ENCODE measurements at places on chromosomes 1 and 21. TPM values are rescaled to one million over a fixed set of nuclear protein-coding genes. Genes with fewer than 3 reads are reported as not detected.
A peak's percentile ranks its signal among the peaks of the same experiment; 100 is the strongest.

- no peak for DNase-seq
These were observed 18.0 kb downstream of the KIAA1614 start for GRCh38 chr1:180930687-180931086.

DNA sequence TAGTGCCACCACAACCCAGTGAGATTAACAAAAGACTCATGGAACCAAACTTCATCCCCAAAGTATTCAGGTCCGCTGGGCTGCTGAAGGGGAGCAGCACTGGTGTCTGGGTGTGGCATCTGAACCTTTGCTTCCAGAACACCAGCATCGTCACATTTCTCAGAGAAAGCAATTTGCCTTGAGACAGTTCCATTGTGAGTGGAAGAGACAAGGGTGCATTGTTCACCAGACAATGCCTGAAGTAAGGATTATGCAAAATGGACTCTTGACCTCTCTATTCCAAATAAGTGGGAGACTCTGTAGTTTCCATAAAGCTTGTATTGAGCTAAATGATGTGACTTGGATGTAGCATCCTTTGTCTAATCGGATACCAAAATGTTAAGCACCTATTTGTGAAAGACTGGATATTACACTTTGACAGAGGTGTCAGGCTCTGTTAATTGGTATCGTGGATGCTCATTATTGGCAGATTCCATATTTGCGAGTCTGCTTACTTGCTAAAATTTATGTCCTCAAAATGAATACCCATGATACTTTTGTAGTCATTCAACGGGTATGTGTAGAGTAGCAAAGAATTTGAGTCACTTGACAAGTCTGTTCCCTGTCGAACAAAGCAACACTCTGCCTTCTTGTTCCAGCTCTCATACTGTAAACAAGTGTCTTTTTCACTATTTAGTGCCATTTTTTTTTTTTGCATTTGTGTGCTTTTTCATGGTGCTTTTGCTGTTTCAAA, 75.6 kb downstream of the MRPS6 start:
- DNase-seq: no peak

PRAMEF8 gene
- total RNA-seq: not detected

BCL2L15 gene
- 2.2 TPM for total RNA-seq

DNA sequence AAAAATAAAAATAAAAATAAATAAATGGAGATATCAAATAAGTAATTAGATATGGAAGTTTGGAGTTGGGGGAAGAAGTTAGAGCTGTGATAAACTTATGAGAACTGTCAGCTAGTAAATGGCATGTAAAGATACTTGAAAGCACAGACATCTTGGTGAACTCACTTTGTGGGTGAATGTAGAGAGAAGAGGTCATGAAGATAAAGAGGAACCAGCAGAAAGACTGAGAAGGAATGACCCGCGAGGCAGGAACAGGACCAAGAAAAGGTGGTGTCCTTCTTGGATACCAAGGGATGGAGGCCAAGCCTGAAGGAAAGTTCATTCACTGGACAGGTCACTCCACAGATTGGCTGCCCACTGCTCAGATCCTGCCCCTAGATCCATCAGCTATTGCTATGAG, 4.7 kb upstream of the CAPZB start:
- no peak for DNase-seq

GRCh38 chr1:174194461-174194860, 35.1 kb downstream of the RABGAP1L start:
- DNase-seq: no peak

FCRL2 gene
- total RNA-seq: 0.15 TPM

DNA sequence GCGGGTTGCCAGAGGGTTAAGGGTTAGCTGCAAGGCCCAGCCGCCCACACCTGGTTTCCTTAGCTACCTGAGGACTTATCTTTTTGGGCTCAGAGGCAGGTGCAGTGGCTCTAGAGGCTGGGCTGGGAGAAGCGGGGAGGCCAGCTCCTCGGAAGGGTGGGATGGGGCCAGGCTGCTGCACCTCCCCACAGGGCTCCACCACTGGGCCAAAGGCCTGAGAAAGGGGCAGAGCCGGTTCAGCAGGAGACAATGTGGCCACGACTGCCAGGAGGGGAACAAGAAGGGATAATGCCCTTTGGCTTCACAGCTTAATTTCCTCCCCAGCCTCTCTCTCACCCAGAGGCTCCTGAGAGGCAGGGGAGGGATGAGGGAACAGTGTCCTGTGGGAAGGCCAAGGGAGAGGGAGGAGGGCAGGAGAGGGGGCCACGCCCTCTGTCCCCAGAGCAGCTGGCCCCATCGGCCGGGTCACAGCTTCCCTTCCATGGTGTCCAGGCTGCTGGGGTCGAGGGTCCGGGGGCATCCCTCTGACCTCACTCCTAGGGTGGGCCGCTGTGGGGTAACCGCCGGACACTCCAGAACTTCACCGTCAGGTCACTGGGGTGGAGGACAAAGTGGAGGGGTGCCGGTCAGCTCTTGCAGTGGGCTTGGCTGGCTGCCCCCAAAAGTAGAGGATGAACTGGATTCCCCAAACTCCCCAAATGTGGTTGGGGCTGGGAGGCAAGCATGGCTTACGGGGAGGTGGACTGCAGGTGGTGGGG, 50.4 kb downstream of the KIF21B start:
- no peak for DNase-seq

SHISAL2A gene
- total RNA-seq: 0.96 TPM

ARHGEF19 gene
- 7.1 TPM for total RNA-seq

DNA sequence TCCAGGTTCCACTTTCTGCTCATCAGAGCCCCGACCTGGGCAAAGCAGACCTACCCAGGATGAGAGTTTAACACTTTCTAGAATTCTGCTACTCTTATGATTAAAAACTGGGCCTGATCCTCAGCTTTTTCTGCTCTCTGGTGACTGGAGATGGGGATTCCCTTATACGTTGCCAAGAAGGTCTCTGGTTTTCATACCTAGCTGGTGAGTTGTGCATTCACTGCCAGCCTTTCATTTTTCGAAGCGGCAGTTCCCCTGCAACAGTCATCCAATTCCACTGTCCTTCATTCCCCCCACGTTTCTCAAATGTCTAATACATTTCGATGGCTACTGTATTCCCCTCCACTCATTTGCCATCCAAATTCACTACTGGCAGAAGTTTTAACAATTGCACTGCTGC, 135.3 kb downstream of the ADSS2 start:
- no peak for DNase-seq

GRCh38 chr1:92536211-92536979, 49.7 kb upstream of the GFI1 start:
- no peak for DNase-seq

GRCh38 chr1:228706305-228706704, 29.0 kb upstream of the RHOU start:
- DNase-seq: no peak

DNA sequence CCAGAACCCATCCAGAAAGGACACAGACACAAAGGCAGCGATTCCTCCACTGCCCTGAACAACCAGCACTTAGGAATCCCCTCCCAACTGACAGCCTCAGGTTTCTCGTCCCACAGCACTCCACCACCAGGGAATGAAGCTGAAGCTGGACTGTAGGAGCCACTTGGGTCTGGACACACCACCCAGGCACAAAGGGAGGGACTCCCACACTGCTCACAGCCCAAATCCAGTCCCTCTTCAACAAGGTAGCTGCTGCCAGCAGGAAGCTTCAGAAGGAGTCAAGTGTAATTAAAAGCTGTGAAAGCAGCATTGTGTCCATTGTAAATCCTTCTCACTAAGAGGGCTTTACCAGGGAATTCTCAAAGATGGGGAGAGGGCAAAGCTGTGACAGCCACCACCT, 29.0 kb downstream of the LMX1A start:
- no peak for DNase-seq

- DNase-seq: no peak
These were observed 53.0 kb downstream of the PBX1 start for GRCh38 chr1:164611754-164612642.

DNA sequence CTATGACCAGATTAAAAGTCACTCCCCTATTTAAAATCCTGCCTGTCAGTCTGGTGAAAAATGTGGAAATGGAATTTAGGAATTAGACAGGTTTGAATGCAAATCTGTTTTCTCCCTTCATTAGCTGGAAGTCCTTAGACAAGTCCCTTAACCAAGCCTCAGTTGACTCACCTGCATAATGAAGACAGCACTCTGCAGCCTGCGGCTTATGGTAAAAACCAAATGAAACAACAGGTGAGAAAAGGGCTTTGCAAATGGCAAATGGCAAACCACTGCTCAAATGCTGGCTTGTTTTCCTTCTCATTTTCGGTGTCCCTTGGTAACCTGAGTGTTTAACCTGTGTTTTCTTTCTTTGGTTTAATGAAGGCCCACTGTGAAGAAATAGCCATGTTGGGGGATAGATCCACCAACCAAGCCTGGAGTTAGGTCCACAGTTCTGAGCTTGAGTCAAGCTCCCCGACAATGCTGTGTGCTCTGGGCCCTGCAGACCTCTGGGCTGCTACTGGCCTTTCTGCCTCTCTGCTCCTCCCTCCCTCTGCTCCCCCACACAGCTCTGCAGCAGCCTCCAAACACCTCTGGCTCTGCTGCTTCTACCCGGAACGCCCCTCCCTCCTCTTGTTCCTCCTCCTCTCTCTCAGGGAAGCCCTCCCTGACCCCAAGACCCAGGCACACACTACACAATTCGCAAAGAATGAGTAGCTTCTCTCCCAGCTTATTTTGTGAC, 641.8 kb downstream of the MATN1 start:
- DNase-seq: no peak

RAB4A gene
- 58.2 TPM for total RNA-seq

GRCh38 chr1:185345913-185346720, 29.1 kb upstream of the IVNS1ABP start:
- no peak for DNase-seq

- DNase-seq: no peak
These were observed 143.5 kb downstream of the C1orf94 start for GRCh38 chr1:34320053-34320669.

DNA sequence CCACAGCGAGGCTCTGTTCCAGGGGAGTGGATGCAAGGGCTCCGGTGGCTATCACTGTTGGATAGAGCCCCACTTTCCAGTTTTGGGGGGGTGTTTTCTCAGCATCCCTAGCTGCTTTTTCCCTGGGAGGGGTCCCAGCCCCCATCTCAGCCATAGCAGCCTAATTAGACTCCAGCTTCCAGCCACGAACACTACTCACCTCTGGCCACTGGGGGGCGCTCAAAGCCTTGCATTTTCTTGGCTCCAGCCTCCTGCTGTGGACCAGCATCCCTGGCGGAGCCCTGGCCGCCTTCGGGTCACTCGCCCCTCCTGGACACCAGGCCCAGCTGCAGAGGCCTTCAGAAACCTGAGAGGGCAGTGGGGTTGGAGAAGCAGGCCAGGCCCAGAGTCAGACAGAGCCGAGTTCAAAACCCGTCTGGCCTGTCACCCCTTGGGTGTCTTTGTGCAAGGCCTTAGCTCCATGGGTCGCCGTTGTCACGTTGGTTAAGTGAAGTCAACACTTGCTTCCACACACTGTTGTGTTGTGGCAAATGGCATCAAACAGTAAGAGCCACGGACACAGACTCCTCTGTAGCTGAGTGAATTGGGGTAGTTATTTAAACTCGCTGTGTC, 93.5 kb upstream of the ACTL8 start:
- DNase-seq: peak; percentile 89

FBLIM1 gene
- 507 TPM for total RNA-seq

DNA sequence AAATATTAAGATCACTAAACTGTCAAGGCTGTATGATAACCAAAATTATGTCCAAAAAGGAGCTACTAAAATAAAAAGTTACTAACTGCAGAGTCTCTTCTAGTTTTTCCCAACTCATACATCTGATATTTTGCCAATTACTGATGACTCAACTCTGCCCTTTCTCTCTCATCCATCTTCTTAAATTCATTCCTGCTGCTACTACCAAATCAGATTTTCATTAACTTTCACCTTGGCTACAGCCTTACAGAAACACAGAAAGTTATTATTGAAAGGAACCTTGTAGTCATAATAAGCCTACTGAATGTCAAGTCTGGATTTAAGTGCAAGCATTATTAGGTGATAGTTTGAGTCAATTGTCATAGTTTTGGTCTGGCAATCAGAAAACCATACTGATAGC, 273.1 kb downstream of the DPYD start:
- no peak for DNase-seq

DNA sequence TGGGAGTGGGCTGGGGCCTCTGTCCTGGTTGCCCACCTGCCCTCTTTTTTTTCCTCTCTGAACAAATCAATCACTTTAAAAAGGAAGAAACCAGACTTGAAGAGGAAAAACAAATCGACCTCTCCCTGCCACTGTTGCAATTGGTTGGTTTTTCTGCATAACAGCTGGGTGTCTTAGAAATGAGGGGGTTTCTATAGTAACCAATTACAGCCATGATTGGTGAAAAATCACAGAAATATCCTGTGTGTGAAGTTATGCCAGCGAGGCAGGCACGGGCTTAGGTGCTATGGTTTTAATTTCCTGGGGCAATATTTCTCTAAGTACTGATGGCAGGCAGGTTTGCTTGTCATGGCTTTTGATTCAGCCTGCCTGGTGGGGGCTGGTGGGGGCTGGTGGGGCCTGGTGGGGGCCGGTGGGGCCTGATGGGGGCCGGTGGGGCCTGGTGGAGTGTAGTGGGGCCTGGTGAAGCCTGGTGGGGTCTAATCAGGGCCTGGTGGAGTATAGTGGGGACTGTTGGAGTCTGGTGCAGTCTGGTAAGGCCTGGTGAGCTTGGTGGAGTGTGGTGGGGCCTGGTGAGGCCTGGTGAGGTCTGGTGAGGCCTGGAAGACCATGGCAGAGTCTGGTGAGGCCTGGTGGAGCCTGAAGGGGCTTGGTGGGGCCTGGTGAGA, 54.6 kb downstream of the AJAP1 start:
- DNase-seq: no peak

DNA sequence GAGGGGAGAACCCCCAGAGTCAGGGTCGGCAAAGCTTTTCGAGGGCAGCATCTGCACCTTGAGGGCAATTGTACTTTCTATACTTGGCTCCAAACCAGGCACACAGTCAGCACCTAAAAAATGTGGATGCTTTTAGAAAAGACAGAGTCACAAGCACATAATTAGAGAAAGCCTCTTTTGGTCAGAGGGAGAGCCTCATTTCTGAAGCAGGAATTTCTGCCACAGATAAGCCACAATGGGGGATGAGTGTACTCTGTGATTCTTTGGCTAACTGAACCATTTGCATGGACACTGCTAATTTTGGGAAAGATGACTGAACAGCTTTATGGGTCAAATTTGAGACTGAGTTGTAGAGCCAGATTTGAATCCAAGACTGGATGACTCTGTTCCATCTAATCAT, 635.7 kb downstream of the KIF26B start:
- no peak for DNase-seq

- DNase-seq: no peak
These were observed 21.4 kb upstream of the ALDH4A1 start for GRCh38 chr1:18923756-18924211.

- no peak for DNase-seq
These were observed 4.5 kb downstream of the OVAAL start for GRCh38 chr1:180563026-180563827.

GRCh38 chr1:217668351-217668940, 37.3 kb downstream of the SPATA17 start:
- DNase-seq: no peak

ZBED6 gene
- 58.7 TPM for total RNA-seq
